Activated naive CD4-positive, alpha-beta T cell treated with anti-CD3 and anti-CD28 coated beads, Interleukin-2, amount 10 ng/mL, durations not matched to agents 7 days and 5 days (primary cell): ENCODE measurements at places on chromosomes 1 and 21.

DNA sequence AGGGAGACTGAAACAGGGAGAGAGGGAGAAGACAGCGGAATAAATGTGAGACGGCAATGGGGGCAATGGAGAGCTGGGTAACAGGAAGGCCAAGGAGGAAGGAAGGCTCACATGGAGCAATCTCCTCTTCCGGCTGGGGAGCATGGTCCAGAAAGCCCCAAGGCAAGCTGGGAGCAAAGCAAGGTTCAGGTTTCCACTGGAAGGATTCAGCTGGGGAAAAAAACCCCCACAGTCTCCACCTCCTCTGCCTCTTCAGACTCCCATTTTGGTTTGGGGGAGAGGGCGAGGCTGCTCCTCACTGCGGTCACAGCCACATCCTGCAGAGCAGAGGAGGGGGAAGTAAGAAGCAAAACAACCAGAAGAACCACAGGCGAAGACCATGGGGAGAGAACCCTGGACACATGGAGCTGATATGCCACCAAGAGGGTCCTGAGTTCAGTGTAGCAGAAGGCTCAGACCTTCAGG, 650 bp downstream of the TNFAIP8L2 start:
- H3K27ac ChIP-seq = peak overlapping the region; percentile 94
- H3K27me3 ChIP-seq = no peaks in the 10 kb centered on the region
- H3K4me3 ChIP-seq = peak overlapping the region; percentile 97
- DNase-seq = peak; percentile 84
- H3K36me3 ChIP-seq = peaks cover 48% of the 10 kb centered on the region
- H3K4me1 ChIP-seq = peaks cover 62% of the 10 kb centered on the region

DNA sequence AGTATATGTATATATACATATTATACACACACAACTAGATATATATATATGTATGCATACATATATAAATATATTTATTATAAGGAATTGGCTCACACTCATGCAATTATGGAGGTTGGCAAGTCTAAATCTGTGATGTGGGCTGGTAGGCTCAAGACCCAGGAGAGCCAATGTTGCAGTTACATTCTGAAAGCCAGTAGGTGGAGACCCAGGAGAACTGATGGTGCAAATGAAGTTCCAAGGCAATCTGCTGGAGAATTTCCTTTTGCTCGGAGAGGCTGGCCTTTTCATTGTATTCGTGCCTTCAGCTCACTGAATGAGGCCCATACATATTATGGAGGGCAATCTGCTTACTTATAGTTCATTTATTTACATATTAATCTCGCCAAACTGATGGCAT, 9.4 kb downstream of the IVL start:
- no peak for DNase-seq
- no peaks in the 10 kb centered on the region for H3K36me3 ChIP-seq
- H3K4me1 ChIP-seq = no peaks in the 10 kb centered on the region

- DNase-seq = no peak
- H3K4me1 ChIP-seq = no peaks in the 10 kb centered on the region
- no peak overlapping the region for H3K27ac ChIP-seq
- H3K36me3 ChIP-seq = no peaks in the 10 kb centered on the region
These were observed 148.9 kb upstream of the IGSF21 start for GRCh38 chr1:17958704-17959103.

GRCh38 chr1:72282271-72283021, at the start of gene NEGR1:
NEGR1 (minus strand) TSS chr1:72282539.
- H3K27ac ChIP-seq = peak within 1 kb of the TSS; percentile 75
- H3K27me3 ChIP-seq = peaks cover 4% of the 10 kb centered on the region
- peaks cover 16% of the 10 kb centered on the region for H3K4me1 ChIP-seq
- DNase-seq = peak; percentile 60

DNA sequence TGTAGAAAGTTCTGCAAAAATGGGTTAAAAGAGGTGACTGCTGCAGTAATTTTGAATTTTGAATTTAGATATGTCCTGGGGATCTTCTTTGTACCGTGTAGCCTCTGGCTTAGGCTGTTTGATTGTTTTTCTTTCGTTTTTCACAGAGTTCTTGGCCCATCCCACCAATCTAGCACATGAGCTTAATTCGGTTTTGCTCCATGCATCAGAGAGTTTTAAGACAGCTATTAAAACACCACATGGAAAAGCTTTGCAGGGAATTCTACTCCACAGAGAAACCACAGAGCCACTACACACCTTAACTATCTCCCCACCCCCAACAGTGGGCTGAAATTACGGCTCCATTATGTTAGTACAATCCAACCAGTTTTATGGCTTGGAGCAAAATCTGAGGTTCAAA, 25.5 kb downstream of the SPAG17 start:
- H3K27me3 ChIP-seq = no peaks in the 10 kb centered on the region
- no peak overlapping the region for H3K27ac ChIP-seq

- no peaks in the 10 kb centered on the region for H3K4me1 ChIP-seq
- no peak for DNase-seq
- no peak overlapping the region for H3K27ac ChIP-seq
- no peaks in the 10 kb centered on the region for H3K27me3 ChIP-seq
These were observed 221.8 kb upstream of the ESRRG start for GRCh38 chr1:216944864-216945510.

GRCh38 chr21:36901575-36901974, 64.9 kb downstream of the HLCS start:
- DNase-seq = no peak
- no peaks in the 10 kb centered on the region for H3K4me1 ChIP-seq
- H3K27ac ChIP-seq = no peak overlapping the region
- no peaks in the 10 kb centered on the region for H3K27me3 ChIP-seq
- H3K36me3 ChIP-seq = peaks cover 1% of the 10 kb centered on the region
- H3K4me3 ChIP-seq = no peak overlapping the region
